NCI-H1930 (cell line): ENCODE measurements at places on chromosomes 11 and 22.

GRCh38 chr11:10407749-10408685 lies 47.0 kb upstream of the AMPD3 start:
- no peak for DNase-seq

GRCh38 chr11:64353715-64354506 lies 5.1 kb upstream of the RPS6KA4 start:
- DNase-seq: no peak

DNA sequence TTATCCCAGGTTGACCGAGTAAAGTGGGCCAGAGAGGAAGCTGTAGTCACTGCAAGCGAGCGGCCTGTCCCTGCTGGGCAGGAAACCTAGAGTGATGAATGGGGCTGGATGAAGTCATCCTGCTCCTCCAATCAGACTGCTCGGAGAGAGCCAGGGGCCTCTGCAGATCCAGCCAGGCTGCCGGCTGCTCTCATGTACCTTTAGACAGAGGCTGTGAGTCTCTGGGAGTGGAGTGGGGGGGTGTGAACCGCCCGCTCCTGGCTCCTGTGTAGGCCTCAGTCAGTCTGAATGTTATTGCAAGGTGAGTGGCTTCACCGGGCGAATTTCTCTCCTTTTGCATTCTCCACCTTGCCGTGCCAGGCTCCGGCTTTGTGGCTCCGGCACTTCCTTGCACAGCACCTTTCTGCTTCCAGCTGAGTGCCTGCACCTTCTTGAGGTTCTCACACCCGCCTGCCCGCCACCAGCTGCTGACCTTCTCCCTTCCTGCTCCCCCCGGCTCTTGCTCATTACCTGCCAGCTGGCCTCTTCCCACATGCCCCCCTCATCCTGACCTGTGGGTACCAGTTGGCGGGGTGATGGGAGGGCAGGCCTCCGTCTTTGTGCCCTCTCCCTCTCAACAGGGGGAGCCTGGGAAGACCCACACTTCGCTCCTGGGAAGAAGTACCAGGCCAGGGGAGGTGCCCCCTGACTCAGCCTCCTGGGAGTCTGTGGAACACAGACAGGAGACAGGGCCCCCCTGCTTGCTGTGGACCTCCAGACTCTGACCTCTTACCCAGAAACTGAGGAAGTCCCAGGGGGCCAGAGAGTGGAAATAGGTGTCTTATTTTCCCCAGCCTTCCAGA lies 79.9 kb downstream of the GRAMD1B start:
- DNase-seq: no peak

DNA sequence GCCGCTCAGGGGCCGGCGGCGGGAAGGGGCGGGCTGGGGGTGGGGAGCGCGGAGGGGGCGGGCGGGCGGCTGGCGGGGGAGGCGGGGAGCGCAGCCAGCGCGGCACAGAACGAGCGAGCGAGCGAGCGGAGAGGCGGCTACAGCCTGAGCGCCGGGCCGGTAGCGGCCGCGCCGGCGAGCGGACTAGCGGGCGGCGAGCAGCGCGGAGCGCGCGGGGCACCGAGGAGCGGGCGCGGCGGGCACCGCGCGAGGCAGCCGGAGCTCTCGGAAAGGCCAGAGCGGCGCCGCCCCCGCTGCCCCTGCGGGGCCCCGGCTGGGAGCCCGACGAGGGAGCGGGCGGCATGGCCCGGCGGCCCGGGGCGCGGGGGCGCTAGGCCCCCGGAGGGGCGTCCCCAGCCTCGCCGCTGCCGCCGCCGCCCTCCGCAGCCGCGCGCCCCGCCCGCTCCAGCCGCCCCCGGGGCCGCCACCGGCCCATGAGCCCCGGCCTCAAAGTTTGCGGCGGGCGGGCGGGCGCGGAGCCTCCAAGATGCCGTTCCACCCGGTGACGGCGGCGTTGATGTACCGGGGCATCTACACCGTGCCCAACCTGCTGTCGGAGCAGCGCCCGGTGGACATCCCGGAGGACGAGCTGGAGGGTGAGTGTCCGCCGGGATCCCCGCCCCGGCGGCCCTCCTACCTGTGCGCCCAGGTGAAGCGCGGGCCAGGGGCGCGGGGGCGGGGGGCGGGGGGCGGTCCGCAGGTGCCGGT lies at the start of gene CABP7:
TSS of gene CABP7 (plus strand) at position 105 of the 747 bp plus-strand sequence. CDS start at position 527, 422 bp downstream.
- DNase-seq: no peak

DNA sequence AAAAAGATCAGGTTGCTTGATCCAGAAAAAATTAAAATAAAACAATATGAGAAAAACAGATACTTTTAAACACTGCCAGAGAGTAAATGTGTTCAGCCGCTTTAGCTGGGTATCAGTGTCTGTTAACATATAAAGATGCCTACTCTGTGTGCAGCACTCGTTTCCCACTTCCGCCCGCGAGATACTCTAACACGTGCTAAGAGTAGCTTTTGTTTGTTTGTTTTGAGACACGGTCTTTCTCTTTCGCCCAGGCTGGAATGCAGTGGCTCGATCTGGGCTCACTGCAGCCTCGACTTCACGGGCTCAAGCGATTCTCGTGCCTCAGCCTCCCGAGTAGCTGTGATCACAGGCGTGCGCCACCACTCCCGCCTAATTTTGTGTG lies 531 bp upstream of the MEN1 start:
- no peak for DNase-seq

GRCh38 chr11:68377389-68377795 lies 65.0 kb downstream of the LRP5 start:
- no peak for DNase-seq

DNA sequence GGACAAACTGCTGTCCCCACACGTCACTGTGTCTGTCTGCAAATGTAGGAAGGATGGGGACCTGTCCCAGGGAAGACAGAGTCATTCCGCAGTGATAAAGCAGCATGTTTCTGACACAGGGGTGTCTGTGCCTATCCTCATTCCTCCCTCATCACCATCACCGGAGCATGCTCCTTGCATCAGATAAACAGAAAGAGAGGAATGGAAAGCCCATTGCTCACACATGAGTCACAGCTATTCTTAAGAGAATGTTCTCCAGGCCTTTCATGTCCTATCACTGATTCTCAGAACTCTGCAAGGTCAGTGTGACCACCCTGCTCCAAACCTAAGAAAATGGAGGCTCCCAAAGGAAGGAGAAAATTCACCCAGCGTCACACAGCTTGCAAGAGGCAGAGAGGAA lies 38.9 kb downstream of the ZNF195 start:
- no peak for DNase-seq

GRCh38 chr11:31422703-31423102 lies 53.0 kb downstream of the DNAJC24 start:
- DNase-seq: peak; percentile 91

DNA sequence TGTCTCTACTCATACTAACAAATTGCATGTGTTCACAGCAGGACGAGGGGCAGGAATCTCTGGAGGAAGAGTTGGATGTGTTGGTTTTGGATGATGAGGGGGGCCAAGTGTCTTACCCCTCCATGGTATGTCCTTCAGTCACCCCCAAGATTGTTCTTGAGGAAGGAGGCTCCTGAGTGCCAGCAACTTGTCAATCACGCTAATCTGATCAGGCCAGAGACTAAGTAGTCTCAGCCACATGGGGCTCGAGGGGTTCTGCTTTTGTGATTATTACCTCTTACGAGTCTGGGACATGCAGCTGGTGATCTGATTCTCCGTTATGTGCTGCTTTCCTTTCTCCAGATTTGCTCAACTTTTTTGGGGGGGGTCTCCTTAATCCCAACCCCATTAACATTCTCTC lies 54.3 kb downstream of the CTNND1 start:
- no peak for DNase-seq

GRCh38 chr11:64583296-64584262 lies 7.4 kb upstream of the SLC22A12 start:
- no peak for DNase-seq

GRCh38 chr11:71240865-71241691 lies 11.3 kb downstream of the SHANK2 start:
- DNase-seq: no peak

DNA sequence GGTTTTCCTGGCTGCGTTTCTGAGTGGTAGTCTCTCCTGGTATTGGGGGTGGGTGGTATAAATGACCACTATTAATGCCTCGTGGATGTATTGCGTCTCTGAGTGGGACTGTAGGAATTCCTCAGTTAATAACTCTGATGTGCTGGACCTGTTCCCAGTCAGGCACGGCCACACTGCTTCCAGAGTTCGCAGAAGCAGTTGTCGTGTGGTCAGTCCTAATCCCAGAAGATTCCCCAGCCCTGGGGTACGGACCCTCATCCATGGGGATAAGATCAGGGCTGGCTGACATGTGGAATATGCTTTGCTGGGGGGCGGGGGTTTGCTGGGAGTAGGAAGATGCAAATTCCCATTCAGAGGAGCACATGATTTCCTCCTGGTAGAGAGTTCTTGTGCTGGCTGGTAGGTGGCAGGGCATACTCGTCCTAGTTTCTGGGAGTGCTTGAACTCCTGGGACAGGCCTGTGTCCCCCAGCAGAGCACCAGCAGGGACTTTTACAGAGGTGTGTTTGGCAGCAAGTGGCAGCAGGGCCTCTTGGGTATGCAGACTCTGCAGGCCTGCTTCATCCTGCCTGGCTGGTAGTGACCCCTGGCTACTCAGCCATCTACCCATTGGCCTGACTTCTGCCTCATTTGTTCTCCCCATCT lies 157.4 kb downstream of the NAV2 start:
- no peak for DNase-seq

GRCh38 chr11:2790568-2790921 lies 90.8 kb upstream of the KCNQ1OT1 start:
- no peak for DNase-seq

DNA sequence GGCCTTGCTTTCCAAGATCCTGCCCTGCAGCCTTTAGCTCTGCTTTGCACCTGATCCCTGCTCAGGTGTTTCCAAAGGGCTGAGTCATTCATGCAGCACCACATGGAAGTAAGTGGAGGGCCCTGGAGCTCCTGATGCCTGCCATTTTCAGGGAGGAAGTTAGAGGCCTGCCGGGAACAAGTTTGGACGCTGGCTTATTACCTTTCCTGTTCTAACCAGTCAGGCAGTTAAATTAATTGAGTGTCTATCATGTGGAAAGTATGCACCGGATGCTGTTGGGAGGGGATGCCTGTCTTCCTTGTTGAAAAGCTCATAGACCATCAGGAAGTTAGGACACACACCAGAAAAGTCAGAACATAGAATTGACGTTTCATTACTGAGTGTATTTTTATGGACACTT lies 73.7 kb upstream of the PLET1 start:
- DNase-seq: no peak

GRCh38 chr22:50544078-50544745 lies 1.5 kb upstream of the KLHDC7B start:
- DNase-seq: no peak

- DNase-seq: peak; percentile 22
Measured at GRCh38 chr11:10653946-10654810, 39.4 kb downstream of the IRAG1 start.

DNA sequence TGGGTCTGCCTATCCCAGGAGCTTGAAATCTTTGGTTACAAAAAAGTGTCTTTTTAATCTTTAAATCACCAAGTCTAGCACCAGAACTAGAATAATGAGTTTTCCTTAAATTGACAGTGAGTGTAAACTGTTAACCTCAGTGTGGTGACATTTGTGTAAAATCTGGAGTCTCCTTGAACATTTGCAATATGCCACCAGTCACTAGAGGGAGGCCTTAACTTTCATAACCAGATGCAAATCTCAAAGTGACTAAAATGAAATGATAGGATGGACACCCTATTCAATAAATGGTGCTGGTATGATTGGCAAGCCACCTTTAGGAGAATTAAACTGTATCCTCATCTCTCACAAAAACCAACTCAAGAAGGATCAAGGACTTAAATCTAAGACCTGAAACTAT lies 8.3 kb upstream of the SCGB1D2 start:
- no peak for DNase-seq

DNA sequence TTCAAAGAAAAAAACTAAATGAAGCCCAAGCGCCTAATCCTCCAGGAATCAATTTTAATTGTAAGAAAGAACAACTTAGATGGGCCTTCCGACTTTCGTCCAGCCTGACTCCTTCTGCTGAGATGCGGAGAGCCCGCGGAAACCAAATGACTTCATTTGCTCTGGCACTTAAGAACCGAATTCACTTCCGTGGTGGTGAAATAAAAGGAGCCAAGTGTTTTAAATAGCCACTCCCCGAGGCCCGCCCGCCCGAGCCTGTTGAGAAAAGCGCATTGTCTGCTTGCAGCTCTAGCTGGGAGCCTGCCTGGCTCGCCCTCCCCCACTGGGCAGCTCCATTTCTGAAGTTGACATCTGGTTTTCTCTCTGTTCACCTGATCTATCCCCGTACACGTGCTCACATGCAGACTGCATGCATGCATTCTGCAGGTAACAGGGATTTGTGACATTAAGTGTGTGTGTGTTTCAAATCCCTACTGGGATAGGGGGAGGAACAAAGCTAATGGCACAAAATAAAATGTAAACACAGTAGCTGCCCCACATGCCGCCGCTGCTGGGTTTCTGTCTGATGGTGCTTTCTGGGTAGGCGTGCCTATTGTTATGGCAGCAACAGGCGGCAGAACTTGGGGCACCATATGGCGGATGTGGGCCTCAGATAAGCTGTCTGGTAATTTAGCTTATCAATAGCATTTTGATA lies 6.2 kb downstream of the TEAD1 start:
- DNase-seq: no peak

DNA sequence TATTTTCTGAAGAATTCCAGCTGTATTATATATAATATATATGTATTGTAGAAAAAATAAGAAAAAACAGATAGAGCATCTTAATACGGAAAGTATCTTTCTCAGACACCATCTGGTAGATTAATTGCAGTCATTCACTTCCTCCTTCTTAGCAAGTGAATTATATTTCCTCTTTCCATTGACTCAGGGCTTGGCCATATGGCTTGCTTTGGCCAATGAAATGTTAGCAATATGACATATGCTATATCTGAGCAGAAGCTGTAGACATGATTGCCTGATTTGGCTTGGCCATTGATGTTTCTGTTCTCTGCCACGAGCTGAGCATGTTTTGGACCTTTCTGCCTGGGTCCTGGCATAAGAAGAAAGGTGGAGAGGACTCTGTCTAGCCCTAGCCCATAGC lies 34.4 kb upstream of the ZBED5 start:
- no peak for DNase-seq

- DNase-seq: no peak
Measured at GRCh38 chr11:115624065-115624464, 119.8 kb upstream of the CADM1 start.

GRCh38 chr11:125245299-125245698 lies 80.7 kb downstream of the PKNOX2 start:
- DNase-seq: no peak

- peak; percentile 59 for DNase-seq
Measured at GRCh38 chr11:42524534-42525227, 787.1 kb upstream of the API5 start.

- no peak for DNase-seq
Measured at GRCh38 chr11:63944987-63945386, 6.2 kb downstream of the NAA40 start.

DNA sequence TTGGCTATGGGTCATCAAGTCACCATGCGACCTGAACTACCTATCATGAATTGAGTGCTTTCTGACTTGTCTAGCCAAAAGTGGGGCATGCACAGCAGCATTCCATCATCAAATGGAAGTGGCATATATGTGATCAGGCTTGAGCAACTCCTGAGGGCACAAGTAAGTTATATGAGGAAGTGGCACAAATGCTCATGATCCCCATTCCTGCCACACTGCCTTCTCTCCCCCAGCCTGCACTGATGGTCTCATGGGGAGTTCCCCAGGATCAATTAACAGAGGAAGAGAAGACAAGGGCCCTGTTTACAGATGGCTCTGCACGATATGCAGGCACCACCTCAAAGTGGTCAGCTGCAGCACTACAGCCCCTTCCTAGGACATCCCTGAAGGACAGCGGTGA lies 21.8 kb downstream of the MS4A4E start:
- no peak for DNase-seq
